Stimulated activated CD4-positive, alpha-beta T cell treated with anti-CD3 and anti-CD28 coated beads, Interleukin-1b, Interleukin-23, amount 100 ng/mL, for 1 hour (primary cell): ENCODE measurements at places on chromosomes 13 and 19.

GRCh38 chr13:103625194-103625593 lies 559.0 kb upstream of the SLC10A2 start:
- DNase-seq = no peak

DNA sequence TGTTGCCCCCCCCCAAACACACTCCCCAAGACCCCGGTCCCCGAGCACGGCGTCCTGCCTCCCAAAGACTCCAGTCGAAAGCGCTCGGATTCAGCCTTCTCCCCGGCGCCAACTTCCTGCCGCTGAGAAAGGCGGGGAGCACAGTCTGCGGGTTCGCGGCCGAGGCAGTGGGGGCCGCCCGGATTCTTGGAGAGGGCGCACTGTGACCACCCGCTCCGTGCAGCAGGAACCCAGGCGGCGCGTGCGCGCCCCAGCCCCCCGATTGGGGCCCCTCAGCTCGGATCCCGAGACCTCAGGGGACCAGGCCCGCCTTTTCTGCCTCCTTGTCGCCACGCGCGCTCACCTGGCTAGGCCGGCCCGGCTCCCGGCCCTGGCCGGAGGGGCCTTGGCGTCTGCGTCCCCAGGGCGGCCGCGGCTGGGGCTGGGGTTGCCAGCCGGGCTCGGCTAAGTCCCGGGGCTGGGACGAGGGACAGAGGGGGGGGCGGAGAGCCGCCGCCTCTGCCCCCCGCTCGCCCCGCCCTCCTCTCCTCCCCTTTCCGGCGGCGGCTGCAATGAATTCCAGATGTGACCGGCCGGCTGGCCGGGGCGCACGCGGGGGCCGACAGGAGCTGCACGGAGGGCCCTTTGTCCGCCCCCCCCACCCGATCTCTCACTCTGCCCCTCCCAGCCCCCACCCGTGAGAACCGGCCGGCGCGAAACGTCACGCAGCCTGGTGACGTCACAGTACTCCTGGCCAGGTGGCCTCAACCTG lies at the start of gene S1PR2:
Gene S1PR2 (minus strand): TSS at position 471 of the 751 bp plus-strand sequence. CDS start 6,426 bp downstream, outside the sequence.
- DNase-seq = peak; percentile 51

DNA sequence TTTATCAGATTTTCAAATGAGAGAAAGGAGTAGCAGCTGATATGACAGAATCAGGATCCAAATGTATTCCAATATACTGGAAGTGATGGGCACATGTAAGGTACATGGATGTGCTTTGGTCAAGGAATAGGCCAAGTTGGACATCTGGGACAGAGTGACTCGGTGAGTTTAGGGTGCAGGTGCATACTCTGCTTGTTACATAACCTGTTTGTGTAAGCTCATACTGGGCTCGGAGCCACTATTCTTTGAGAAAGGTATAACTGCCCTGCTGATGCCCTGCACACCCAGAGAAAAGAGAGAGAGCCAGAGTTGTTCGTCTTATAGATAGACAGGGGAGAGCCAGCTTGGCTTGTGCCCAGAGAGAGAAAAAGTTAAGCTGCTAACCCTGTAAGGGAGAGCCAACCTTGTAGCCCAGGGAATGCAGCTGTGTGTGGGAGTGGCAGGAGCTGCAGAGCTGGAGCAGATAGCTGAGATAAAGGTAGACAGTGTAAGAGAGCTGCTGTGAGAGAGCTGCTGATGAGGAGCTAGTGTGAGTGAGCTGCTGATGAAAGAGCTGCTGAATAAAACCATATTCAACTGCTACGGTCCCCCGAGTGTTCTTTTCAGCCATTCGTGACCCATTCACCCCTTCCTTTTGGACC lies 40.7 kb upstream of the N4BP2L1 start:
- DNase-seq = no peak

- no peak for DNase-seq
Observed at GRCh38 chr19:37905946-37906868, at the start of gene WDR87. Gene WDR87, minus strand, starts transcription at chr19:37906594. Its CDS starts 8,355 bp downstream, at chr19:37898239.

GRCh38 chr13:46667687-46668281 lies 114.8 kb downstream of the LRCH1 start:
- no peak for DNase-seq

DNA sequence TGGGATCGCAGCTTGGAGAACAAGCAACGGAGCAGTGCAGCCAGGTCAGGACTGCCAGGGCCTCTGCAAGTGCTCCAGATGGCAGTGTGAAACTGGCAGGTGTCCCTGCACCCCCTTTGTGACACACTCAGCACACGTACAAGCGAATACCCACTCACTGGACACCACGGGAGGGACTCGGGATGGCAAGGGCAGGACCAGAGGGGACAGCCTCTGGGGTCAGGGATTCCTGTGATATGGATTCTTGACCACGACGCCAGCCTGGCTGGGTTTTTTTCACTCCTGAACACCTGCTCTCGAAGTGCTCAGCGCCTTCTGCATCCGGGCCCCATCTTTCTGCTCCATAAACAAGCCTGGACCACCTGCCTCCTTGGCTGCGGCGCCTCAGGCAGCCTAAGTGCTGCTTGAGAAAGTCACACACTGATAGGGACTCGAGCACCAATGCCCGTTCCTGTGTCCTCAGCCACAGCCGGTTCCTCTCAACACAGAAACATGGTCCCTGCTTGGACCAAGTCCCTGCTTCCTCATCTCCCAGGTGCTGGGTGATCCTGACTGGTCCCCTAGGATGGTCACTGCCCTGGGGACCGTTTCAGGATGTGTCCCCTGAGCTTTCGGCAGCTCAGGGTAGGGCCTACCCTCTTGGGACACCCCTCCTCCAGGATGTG lies 22.0 kb downstream of the ELAVL1 start:
- DNase-seq = no peak

DNA sequence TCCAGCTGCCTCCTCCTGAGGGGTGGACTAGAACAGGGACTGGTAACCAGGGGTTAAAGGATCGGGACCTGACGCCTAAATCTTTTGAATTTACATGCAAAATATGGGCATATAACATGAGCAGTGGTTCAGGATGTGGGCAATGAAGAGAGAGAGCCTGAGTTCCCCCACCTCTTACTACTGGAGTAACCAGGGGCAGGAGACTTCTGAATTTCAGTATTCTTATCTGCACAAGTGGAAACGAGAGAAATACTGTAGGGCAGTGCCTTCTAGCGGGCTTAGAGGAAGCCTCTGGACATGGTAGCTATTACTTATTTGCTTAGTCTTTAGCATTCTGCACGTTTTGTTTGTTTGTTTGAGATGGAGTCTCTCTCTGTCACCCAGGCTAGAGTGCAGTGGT lies 26.3 kb downstream of the BCAT2 start:
- no peak for DNase-seq
